Activated T-helper 2 cell treated with anti-CD3 and anti-CD28 coated beads, Interferon-gamma antibody, Interleukin-2, Interleukin-4, amounts not matched to agents 10 μg/mL and 5 μg/mL and 100 μg/mL, durations not matched to agents 14 hours and 24 hours and 36 hours (primary cell): ENCODE measurements at places on chromosomes 5 and 9.

DNA sequence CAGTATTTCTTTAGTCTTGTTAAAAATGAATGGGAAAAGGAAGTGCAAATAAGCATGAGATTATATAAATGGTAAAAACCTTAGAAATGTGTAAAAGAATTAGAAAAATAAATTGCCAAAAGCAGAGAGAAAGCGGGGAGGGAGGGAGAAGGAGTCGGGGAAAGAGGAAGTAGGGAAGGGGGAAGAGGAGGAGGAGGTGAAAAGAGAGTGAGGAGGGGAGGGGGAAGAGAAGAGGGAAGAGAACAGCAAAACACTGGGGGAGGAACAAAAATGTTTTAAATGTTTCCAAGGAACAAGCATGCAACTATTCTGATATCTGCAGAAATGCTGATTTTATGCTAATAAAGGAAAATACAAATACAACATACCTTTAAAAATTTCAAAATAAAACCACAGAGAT, 317.5 kb downstream of the PIK3R1 start:
- H3K27ac ChIP-seq, result no peak overlapping the region
- no peak for DNase-seq
- no peaks in the 10 kb centered on the region for H3K36me3 ChIP-seq
- H3K4me1 ChIP-seq, result no peaks in the 10 kb centered on the region
- no peak overlapping the region for H3K4me3 ChIP-seq

DNA sequence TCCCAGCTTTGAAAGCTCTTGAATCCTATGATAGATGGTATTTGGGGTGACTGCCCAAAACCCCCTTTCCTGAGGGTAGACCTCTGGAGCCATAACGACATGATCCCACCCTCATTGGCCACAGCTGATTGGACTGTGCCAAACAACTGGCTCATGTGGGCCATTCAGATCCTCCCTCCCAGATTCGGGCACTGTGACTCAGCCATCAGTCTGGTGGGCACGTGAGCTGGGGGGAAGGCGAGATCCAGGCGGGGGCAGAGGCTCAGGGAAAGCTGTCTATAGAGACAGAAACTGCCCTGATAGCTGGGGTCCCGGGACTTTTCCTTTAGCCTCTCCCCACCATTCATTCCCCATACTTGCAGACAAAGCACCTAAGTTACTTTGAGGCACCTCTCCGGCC, 15.1 kb upstream of the NCS1 start:
- H3K36me3 ChIP-seq, result no peaks in the 10 kb centered on the region
- no peaks in the 10 kb centered on the region for H3K4me1 ChIP-seq
- no peak for DNase-seq
- no peak overlapping the region for H3K27ac ChIP-seq
- no peak overlapping the region for H3K4me3 ChIP-seq
- no peaks in the 10 kb centered on the region for H3K27me3 ChIP-seq

- H3K4me3 ChIP-seq, result no peak overlapping the region
- H3K27me3 ChIP-seq, result no peaks in the 10 kb centered on the region
- no peak overlapping the region for H3K27ac ChIP-seq
- no peaks in the 10 kb centered on the region for H3K4me1 ChIP-seq
Observed at GRCh38 chr5:169978714-169979113, 1.6 kb downstream of the INSYN2B start.

DNA sequence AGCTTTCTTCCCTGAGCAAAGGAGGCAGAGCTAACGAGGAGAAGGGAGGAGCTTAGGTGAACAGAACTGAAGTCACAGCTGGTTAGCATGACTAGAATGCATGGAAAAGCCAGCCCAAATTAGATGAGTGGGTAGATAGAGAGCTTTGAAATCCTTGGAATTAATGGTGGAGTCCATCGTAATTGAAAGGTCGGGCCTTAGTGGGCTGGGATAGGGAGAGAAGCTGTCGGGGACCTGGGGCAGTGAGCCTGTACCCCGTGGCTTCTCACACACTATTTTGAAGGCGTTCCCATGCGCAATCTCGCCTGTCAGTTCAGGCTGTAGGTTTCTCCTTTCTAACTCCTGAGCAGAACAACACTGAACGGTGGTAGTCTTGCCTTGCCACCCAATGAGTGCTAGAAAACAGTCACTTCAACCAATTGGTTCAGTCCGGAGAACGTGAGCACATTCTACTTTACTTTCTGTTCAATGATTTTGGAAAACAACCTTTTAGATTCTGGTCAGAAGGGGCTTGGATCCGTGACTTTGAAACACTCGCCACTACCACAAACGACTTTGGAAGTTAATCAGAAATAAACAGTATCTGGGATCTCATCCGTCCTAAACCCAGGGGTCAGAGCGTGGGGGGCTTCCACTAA, 655 bp upstream of the RAI14 start:
- peaks cover 49% of the 10 kb centered on the region for H3K27me3 ChIP-seq
- peak overlapping the region; percentile 82 for H3K4me3 ChIP-seq
- peaks cover 3% of the 10 kb centered on the region for H3K36me3 ChIP-seq
- no peak for DNase-seq

- no peaks in the 10 kb centered on the region for H3K36me3 ChIP-seq
- H3K27me3 ChIP-seq, result no peaks in the 10 kb centered on the region
- no peak overlapping the region for H3K4me3 ChIP-seq
- DNase-seq, result no peak
- H3K4me1 ChIP-seq, result no peaks in the 10 kb centered on the region
Observed at GRCh38 chr5:33487236-33487635, 46.5 kb downstream of the TARS1 start.

- no peak overlapping the region for H3K27ac ChIP-seq
- no peaks in the 10 kb centered on the region for H3K36me3 ChIP-seq
- peaks cover 34% of the 10 kb centered on the region for H3K4me1 ChIP-seq
- no peaks in the 10 kb centered on the region for H3K27me3 ChIP-seq
- DNase-seq, result no peak
Observed at GRCh38 chr5:132001647-132002561, 9.6 kb downstream of the ACSL6 start.

DNA sequence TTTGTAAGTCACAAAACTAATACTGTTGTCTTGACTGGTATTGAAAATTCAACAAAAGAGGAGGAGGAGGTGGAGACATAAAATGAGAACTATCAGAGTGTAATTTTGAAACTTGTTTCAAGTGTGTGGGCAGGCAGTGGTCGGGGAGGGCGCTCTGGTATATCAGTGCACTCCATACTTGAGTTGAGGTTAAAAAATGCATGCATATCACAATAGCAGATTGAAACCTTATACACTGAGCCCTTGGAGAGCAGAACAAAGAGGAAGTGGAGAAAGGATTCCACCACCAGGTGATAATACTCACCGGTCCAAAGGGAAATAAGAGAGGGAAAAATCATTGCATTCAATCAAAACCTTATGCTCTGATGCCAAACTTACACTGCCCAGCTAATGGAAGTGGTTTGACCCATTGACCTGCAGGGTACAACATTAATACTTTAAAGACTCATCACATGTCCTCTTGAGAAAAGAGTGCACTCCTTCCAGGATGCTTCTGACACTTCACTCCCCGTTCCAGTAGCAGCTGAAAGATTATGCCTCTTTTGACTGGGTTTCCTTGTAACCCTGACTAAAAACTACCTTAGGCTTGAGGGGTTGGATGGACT, 79.5 kb upstream of the FAM169A start:
- no peaks in the 10 kb centered on the region for H3K36me3 ChIP-seq
- peaks cover 8% of the 10 kb centered on the region for H3K4me1 ChIP-seq
- H3K27me3 ChIP-seq, result peaks cover 62% of the 10 kb centered on the region
- no peak overlapping the region for H3K4me3 ChIP-seq

DNA sequence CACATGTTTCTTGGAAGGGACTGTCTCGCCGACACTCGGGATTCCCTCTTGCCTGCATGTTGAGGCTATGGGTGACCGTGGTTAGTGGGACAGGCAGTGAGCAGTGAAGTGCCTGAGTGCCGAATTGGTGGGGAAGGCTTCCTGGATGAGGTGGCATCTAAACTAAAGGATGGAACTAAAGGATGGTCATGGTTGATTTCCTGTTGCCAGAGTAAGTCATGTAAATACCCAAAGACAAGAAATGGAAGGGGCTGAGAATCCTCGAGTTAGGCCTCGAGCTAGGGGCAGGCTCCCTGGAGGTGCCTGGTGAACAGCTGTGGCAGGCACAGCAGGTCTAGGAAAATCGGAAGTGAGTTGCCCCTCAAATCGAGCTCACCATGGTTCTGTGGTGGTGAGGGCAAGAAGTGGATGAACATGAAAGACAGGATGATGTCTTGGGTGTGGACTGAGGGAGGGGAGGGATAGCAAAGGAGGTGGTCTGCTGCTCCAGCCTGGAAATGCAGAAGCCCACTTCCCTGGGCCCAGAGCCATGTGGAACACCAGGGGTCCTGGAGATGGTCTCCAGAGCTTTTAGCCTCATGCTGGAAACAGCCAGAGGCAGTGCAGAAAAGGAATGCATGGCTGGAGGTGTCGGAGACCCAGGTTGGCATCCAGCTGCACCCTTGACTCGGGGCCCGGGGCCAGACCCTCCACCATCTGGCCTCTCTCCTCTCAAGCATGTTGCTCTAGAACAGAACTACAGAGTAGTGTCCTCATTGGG, 12.2 kb downstream of the CD74 start:
- no peaks in the 10 kb centered on the region for H3K27me3 ChIP-seq
- peak overlapping the region; percentile 35 for H3K27ac ChIP-seq
- H3K4me3 ChIP-seq, result no peak overlapping the region

GRCh38 chr5:58208674-58209073, 251.2 kb downstream of the PLK2 start:
- H3K4me1 ChIP-seq, result no peaks in the 10 kb centered on the region
- H3K36me3 ChIP-seq, result no peaks in the 10 kb centered on the region
- H3K4me3 ChIP-seq, result no peak overlapping the region
- no peaks in the 10 kb centered on the region for H3K27me3 ChIP-seq
- no peak overlapping the region for H3K27ac ChIP-seq
- no peak for DNase-seq

GRCh38 chr5:149133795-149134777, 7.2 kb upstream of the ABLIM3 start:
- H3K27me3 ChIP-seq, result peaks cover 20% of the 10 kb centered on the region
- H3K36me3 ChIP-seq, result no peaks in the 10 kb centered on the region
- no peak overlapping the region for H3K4me3 ChIP-seq
- H3K27ac ChIP-seq, result no peak overlapping the region
- DNase-seq, result no peak

- H3K36me3 ChIP-seq, result peaks cover 21% of the 10 kb centered on the region
- H3K4me1 ChIP-seq, result peaks cover 6% of the 10 kb centered on the region
- H3K27ac ChIP-seq, result no peak overlapping the region
- no peaks in the 10 kb centered on the region for H3K27me3 ChIP-seq
Observed at GRCh38 chr5:95611396-95611795, 8.5 kb upstream of the GPR150 start.

GRCh38 chr5:173629628-173630027, 13.2 kb upstream of the BOD1 start:
- H3K4me1 ChIP-seq, result no peaks in the 10 kb centered on the region
- H3K36me3 ChIP-seq, result no peaks in the 10 kb centered on the region
- peaks cover 5% of the 10 kb centered on the region for H3K27me3 ChIP-seq
- DNase-seq, result no peak
- no peak overlapping the region for H3K4me3 ChIP-seq
- no peak overlapping the region for H3K27ac ChIP-seq

GRCh38 chr5:122162100-122162638, 32.8 kb downstream of the ZNF474 start:
- H3K4me1 ChIP-seq, result no peaks in the 10 kb centered on the region
- H3K4me3 ChIP-seq, result no peak overlapping the region
- H3K36me3 ChIP-seq, result no peaks in the 10 kb centered on the region
- peaks cover 2% of the 10 kb centered on the region for H3K27me3 ChIP-seq
- no peak overlapping the region for H3K27ac ChIP-seq

GRCh38 chr5:179867476-179867875, 8.9 kb upstream of the MRNIP start:
- H3K27ac ChIP-seq, result no peak overlapping the region
- H3K4me1 ChIP-seq, result peaks cover 2% of the 10 kb centered on the region
- DNase-seq, result no peak
- peaks cover 55% of the 10 kb centered on the region for H3K36me3 ChIP-seq
- H3K27me3 ChIP-seq, result no peaks in the 10 kb centered on the region

- H3K4me1 ChIP-seq, result peaks cover 63% of the 10 kb centered on the region
- no peaks in the 10 kb centered on the region for H3K27me3 ChIP-seq
- peak overlapping the region; percentile 56 for H3K27ac ChIP-seq
- H3K4me3 ChIP-seq, result peak overlapping the region; percentile 78
Observed at GRCh38 chr5:1106385-1107166, 5.3 kb downstream of the SLC12A7 start.

DNA sequence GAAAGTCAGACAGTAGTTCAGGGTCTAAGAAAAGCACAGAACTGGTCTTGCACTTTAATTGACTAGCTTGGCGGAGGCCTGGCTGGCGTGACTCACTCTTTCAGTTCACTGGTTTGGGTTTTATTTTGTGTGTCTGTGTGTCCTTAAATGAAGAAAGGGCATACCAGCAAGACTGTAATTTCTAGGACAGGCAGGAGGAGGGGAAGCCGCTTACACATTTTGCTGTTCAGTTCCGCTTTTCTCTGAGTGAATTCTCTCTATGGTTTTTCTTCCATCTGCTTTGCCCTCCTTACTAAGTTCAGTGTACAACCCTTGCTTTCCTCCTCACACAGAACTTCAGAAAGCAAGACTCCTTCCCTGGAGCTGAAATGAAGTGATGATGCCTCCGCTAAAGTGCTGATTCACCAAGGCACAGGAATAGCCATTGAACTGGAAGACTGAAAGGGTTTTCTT, 150.8 kb downstream of the MEF2C start:
- no peaks in the 10 kb centered on the region for H3K36me3 ChIP-seq
- peaks cover 5% of the 10 kb centered on the region for H3K4me1 ChIP-seq
- DNase-seq, result no peak
- no peak overlapping the region for H3K4me3 ChIP-seq

GRCh38 chr5:606061-606460, 6.1 kb upstream of the CEP72 start:
- H3K36me3 ChIP-seq, result no peaks in the 10 kb centered on the region
- no peaks in the 10 kb centered on the region for H3K27me3 ChIP-seq
- H3K4me3 ChIP-seq, result no peak overlapping the region
- H3K27ac ChIP-seq, result no peak overlapping the region
- DNase-seq, result no peak

DNA sequence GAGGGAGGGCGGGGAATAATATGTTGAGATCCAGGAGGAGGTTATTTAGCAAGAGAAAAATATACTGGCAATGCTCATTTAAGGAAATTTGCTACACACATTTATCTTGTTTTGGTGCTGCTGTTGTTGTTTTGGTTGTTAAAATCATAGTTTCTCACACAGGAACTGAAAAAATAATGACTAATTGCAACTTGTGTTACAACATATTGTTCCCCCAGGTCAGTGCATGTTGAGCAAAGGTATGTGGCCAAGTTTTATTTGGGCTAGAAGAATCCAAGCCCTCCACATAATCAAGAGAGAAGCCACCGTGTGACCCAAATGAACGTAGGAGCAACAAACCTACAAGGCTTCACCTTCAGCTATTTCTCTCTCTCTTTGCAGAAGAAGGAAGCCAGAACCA, 220.3 kb upstream of the DAPK1 start:
- no peak overlapping the region for H3K4me3 ChIP-seq
- DNase-seq, result no peak
- H3K36me3 ChIP-seq, result no peaks in the 10 kb centered on the region

DNA sequence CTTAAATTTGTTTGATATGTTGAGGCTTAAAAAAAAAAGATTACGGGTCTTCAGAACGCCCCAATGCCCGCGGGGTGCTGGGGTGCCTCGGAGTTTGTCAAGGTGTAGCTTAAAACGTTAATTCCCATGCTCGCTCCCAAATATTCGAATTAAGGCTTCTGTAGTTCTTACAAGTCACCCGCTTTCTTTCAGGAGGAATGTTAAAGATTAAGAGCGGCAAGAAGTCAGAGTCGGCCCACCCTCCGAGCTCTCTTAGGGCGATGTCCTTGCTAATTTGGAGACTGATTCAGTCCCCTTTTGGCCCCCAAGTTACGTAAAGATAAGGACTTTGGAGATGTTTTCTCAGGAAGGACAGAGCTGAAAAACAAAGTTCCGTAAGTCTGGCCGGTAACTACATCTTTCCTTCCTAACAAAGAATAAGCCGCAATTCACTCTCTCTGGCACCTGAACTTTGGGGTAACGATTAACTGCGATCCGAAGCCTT, 746 bp upstream of the NPM1 start:
- peak overlapping the region; percentile 97 for H3K27ac ChIP-seq
- H3K4me1 ChIP-seq, result peaks cover 31% of the 10 kb centered on the region
- peaks cover 44% of the 10 kb centered on the region for H3K36me3 ChIP-seq
- H3K4me3 ChIP-seq, result peak overlapping the region; percentile 94
- no peak for DNase-seq
